ENCODE measurements at places on chromosomes 5 and 9.

DNA sequence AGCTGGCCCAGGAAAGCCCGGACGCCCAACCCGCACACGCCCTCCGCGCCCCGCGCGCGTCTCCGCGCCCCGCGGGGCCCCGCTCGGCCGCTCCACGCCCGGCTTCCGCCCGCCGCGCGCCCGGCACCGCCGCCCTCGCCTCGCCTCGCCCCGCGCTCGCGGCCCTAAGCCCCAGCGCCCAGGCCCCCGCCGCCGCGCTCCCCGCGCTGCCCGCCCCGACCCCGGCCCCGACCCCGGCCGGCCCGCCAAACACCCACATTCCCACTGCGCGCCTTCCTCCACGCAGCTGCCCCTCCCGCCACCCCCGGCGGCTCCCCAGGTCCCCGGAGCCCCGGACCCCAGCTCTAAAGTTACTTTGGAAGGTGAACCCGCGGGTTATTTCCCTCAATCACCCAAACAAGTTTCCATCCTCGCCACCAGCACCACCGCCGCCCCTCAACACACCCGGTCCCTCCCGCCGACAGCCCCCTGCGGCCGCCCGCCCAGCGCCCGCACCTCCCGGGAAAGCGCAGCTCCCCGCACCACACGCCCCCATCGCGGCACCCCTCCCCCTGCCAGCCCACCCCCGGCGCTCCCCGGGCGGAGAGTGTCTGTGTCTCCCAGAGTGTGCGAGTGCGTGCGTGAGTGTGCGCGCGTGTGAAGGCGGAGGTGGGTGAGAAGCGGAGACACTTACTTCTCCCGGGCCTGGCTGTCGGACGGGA is 439 bp downstream of the SSBP2 start:
- no peak for DNase-seq

DNA sequence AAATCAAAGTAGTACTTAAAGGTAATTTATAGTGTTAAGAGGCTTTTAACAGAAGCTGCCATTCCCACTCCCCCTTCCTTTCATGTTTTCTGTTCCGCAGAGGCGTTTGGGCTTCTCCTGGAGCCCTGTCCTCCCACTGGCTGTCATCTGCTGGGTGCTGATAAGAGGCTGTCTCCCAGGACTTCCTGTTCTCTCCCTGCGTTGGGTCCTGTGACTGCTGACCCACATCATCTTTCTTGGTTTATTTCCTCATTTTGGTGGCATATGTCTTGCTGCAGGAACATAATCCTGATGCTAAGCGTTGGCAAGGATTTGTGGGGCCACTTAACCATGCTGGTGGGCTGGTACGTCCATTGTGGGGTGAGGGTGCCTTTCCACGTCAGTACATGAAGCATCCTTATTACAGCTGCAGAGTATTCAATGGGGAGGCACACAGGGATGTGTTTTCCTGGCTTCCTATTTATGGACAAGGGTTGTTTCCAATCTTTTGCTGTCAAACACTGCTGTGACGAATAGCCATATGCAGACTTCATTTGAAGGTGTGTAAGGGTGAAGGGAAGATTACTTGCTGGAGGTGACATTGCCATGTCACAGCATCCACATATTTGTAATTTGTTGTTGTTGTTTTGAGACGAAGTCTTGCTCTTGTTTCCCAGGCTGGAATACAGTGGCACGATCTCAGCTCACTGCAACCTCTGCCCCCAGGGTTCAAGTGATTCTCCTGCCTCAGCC is 22.3 kb upstream of the RNF130 start:
- no peak for DNase-seq

DNA sequence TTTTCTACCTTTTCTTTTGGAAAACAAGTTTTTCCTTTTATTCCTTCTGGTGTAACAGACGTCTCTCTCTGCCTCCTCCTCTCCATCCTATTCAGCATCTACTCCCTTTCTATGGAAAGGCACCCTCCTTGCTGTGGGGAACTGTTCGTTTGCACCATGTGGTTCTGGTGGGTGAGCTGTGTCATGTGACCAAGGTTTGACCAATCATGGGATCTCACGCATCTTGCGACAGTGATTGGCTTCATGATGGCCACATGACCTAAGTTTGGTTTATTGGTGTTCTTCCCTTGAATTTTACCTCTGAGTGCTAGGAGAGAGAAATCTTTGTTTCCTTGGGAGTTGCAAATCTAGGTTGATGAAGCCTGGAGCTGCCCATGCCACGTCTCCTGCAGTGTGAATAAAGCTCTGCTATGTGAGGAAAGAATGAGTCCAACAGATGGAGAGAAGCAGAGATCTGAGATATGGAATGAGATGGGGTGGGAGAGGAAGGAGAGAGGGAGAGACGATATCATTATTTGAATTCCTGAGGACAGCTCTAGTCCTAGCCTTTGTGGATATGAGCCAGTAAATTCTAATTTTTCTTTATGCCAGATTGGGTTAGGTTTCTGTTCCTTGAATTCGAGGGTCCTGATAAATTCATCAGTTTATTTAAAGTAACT is 178.8 kb upstream of the IL12B start:
- no peak for DNase-seq

- DNase-seq: no peak
Measured at GRCh38 chr9:96425500-96426169, 7.5 kb upstream of the ZNF367 start.

DNA sequence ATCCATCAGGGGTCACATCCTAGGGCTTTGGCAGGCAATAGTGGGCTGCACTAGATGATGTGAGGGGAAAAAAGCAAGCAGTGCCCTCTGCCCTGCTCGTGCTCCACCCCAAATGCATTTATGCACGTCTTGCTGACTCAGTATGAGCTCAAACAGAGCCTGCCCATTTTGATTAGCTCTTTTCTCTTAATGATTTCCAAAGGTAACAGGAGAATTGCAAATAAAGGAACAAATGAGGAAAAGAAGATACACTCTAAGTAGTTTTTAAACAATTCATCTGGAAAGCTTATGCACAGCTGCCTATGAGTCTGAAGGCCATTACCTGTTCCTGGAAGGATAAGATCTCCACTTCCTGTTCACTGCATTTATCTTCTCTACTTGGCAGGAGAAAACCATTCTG is 364.2 kb downstream of the TMEM232 start:
- no peak for DNase-seq
